ENCODE measurements at places on chromosomes 3 and 15. TPM values are rescaled to one million over a fixed set of nuclear protein-coding genes. Genes with fewer than 3 reads are reported as not detected.

The IL17RE gene
- total RNA-seq, result 0.89 TPM

The PGBD4 gene
- 2.0 TPM for total RNA-seq

The CFAP100 gene
- total RNA-seq, result not detected

The ZFYVE19 gene
- total RNA-seq, result 21.1 TPM

The SLC9C1 gene
- not detected for total RNA-seq

The LOXL1 gene
- 417 TPM for total RNA-seq

The FGF7 gene
- 0.32 TPM for total RNA-seq

The ZIC1 gene
- 89.9 TPM for total RNA-seq

The PRTG gene
- 2.2 TPM for total RNA-seq

The CHCHD4 gene
- 7.2 TPM for total RNA-seq

The DOCK3 gene
- total RNA-seq, result 0.24 TPM

The OXSR1 gene
- 57.8 TPM for total RNA-seq

The SRGAP3 gene
- 1.5 TPM for total RNA-seq

The GABRR3 gene
- not detected for total RNA-seq

The AADAC gene
- not detected for total RNA-seq

The CPLX3 gene
- not detected for total RNA-seq

The SGO1 gene
- 2.7 TPM for total RNA-seq

The LRRC2 gene
- total RNA-seq, result 1.2 TPM

The HLTF gene
- total RNA-seq, result 29.2 TPM

The FBXO22 gene
- 32.7 TPM for total RNA-seq

The PLCH1 gene
- not detected for total RNA-seq

The TRIM42 gene
- total RNA-seq, result not detected

The PRSS50 gene
- total RNA-seq, result not detected

The CCR3 gene
- not detected for total RNA-seq

The FBXO45 gene
- total RNA-seq, result 8.2 TPM

The NPAP1 gene
- total RNA-seq, result not detected

The EPHB3 gene
- total RNA-seq, result 10.6 TPM

The LRCH3 gene
- total RNA-seq, result 70.2 TPM

The GMPS gene
- total RNA-seq, result 60.8 TPM

The DUSP7 gene
- total RNA-seq, result 19.4 TPM

The A4GNT gene
- not detected for total RNA-seq

The ATP10A gene
- total RNA-seq, result 71.9 TPM

The SEMA7A gene
- 0.37 TPM for total RNA-seq

The ZMYND10 gene
- 0.50 TPM for total RNA-seq

The TRH gene
- not detected for total RNA-seq

The LYZL4 gene
- total RNA-seq, result not detected

The DGKG gene
- total RNA-seq, result not detected

The C3orf52 gene
- 1.0 TPM for total RNA-seq

The LIPC gene
- total RNA-seq, result not detected

The THAP10 gene
- total RNA-seq, result 1.7 TPM

The FBXO40 gene
- total RNA-seq, result not detected

The P2RY1 gene
- 0.67 TPM for total RNA-seq

The CPB1 gene
- total RNA-seq, result not detected

The ESYT3 gene
- 0.34 TPM for total RNA-seq

The OR5K4 gene
- total RNA-seq, result not detected

The SST gene
- total RNA-seq, result not detected

All from osteocyte (in vitro differentiated cells).